ENCODE measurements at places on chromosomes 1 and 21. TPM values are rescaled to one million over a fixed set of nuclear protein-coding genes. Genes with fewer than 3 reads are reported as not detected.

DNA sequence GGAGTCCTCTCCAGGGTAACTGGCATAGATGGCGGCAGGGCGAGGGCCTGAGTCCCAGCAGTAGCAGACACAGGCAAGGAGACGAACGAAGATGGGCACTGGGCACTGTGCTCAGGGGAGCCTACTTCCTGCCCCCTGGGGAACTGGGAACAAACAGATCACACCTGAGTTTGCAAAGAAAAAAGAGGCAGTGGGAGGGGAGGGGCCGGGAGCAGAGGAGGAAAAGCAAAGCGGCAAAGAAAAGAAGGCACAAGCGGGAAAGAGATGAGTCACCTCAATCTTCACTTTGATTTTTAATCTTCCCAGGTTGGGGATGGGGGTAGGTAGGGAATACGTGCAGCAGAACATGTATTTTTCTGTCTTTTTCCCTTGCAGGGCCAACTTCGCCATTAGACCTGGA, 44.0 kb downstream of the ZSCAN20 start:
- no peaks in the 10 kb centered on the region for H3K4me1 ChIP-seq
- no peak for DNase-seq
- H3K27me3 ChIP-seq = no peaks in the 10 kb centered on the region
- H3K27ac ChIP-seq = no peak overlapping the region

DNA sequence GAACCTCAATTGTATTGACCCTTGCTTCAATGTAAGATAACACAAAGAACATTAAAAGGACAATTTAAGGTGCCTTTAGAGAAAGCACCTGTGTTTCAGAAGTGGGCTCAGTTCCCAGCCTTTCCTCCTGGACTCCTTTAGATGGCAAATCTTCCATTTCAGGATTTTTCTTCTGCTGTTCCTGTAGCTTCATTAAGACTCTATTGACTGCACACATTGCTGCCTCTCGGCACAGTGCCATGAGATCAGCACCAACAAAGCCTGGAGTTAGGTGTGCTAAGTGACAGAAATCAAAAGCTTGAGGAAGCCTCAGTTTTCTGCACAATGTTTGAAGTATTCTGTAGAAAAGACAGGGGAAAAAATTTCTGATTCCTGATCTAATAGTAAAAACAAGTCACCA, 40.6 kb downstream of the NVL start:
- DNase-seq = no peak
- no peaks in the 10 kb centered on the region for H3K4me1 ChIP-seq
- no peaks in the 10 kb centered on the region for H3K27me3 ChIP-seq
- no peak overlapping the region for H3K27ac ChIP-seq

DNA sequence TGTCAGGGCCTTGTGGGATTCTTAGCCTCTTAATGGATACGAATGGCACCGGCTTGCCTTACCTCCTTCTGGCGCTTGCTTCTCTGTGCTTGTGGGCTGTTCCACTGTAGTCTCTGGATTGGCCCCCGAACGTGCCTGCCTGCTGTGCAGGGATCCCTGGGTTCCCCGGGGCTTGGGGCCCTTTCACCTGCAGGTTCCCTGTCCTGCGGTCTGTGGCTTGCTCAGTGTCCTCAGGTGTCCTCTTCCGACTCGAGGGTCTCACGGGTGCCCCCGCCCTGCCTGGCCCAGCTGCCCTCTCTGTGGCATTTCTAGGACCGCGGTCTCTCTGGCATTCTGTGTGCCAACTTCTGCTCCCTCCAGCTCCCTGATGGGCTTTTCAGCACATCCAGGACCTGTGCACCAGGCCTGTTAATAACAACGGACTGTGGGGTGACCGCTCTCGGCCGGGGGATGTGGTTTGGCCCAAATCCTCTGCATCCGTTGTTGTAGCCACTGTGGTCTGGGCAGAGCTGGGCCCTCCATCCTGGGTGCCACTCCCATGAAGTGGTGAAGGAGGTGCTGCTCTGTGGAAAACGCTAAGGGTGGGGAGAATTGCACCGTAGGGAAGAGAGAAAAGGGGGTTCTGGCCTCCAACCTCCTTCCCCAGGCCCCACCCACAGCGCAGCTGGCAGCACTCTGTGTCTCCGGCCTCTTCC, 12.4 kb downstream of the COL18A1 start:
- H3K27me3 ChIP-seq = no peaks in the 10 kb centered on the region
- no peaks in the 10 kb centered on the region for H3K36me3 ChIP-seq
- peaks cover 69% of the 10 kb centered on the region for H3K4me1 ChIP-seq
- no peak for DNase-seq
- H3K27ac ChIP-seq = peak overlapping the region; percentile 29

DNA sequence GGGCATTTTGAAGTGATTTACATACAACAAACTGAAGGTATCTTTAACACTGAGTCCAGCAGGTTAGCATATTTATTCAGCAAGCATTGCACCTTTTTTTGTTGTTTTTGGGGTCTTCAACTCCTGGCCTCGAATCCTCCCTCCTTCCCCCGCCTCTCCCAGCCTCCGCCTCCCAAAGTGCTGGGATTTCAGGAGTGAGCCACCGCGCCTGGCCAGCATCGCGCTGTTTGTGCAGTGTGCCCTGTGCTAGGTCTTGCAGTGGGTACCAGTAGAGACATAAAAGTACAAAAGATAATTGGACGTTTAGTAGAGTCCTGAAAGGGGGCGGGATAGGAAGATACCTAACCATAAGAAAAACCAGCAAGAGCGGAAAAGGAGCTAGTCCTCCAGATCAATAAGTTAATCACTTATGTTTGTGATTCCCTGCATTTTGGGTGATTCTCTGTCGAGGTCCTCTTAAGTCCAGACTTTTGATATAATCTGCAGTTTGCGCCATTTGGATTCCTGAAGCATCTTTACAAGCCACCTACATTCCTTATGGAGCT, 111.8 kb downstream of the OSBPL9 start:
- no peaks in the 10 kb centered on the region for H3K36me3 ChIP-seq
- peak overlapping the region; percentile 68 for H3K4me3 ChIP-seq
- H3K4me1 ChIP-seq = peaks cover 56% of the 10 kb centered on the region
- no peak for DNase-seq
- H3K27ac ChIP-seq = peak overlapping the region; percentile 87

- no peak for DNase-seq
- H3K4me3 ChIP-seq = no peak overlapping the region
- H3K4me1 ChIP-seq = no peaks in the 10 kb centered on the region
- H3K27me3 ChIP-seq = no peaks in the 10 kb centered on the region
These were observed 130.8 kb downstream of the HMCN1 start for GRCh38 chr1:185864889-185865517.

The ADCY10 gene
- not detected for total RNA-seq

The ESRRG gene
- total RNA-seq = 0.98 TPM

The VN1R5 gene
- not detected for total RNA-seq

The GPR25 gene
- total RNA-seq = 5.9 TPM
